ENCODE measurements at places on chromosomes 12 and 14.

GRCh38 chr12:47811072-47811396 is 8.7 kb downstream of the HDAC7 start:
- no peak for DNase-seq

DNA sequence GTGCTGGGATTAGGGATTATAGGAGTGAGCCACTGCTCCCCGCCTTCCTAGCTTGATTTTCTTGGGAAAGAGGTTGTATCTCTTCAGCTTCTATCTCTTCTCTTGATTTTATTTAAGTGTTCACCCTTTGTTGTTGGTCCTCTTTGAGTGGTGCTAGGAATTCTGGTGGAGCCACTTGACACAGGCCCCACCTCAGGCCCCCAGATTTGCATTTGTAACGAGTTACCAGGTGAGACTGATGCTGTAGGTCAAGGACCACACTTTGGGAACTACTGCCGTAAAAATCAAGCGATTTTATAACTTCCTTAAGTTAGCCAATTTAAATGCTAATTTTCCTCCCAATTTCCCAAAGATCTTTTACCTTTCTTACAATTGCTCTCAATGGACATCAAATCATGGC is 26.3 kb downstream of the SRGAP1 start:
- no peak for DNase-seq

- DNase-seq, result no peak
These were observed 59.6 kb upstream of the ACTN1 start for GRCh38 chr14:69038455-69039287.

DNA sequence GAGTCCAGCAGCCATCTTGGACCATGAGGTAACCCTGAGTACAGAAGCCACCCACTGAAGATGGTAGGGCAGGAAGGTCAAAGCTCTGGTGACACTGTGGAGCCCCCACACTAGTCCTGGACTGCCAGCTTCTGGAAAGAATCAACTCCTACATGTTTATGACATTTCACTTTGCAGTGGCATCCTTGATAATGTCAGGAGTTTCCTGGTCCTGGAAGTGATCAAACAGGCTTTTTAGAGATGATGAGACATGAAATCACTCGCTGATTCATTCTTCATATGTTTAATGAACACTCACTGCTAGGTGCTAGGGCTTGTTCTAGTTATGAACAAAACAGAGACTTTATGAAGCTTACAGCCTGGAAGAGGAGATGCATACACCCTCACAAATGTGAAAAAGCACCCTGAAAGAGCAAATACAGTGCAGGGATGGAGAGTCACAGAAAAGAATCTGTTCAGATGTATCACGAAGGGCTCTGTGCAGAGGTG is 15.8 kb upstream of the HNF1A start:
- no peak for DNase-seq

- DNase-seq, result no peak
These were observed 132.1 kb upstream of the SOX5 start for GRCh38 chr12:24081606-24082005.

DNA sequence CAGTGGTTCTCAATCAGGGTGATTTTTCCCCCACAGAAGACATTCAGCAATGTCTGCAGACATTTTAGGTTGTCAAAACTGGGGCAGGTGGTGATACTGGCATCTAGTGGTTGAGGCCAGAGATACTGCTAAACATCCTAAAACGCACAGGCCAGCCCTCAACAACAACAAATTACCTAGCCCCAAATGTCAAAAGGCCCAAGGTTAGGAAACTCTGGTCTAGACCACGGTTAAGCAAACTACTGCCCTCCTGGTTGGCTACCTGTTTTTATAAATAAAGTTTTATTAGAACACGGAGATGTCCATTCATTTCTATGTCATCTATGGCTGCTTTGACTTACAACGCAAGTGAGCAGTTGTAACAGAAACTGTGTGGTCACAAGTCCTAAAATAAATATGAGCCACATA is 186.7 kb downstream of the EFCAB11 start:
- DNase-seq, result peak; percentile 40

GRCh38 chr12:115349711-115350110 is 665.7 kb upstream of the TBX3 start:
- DNase-seq, result no peak

DNA sequence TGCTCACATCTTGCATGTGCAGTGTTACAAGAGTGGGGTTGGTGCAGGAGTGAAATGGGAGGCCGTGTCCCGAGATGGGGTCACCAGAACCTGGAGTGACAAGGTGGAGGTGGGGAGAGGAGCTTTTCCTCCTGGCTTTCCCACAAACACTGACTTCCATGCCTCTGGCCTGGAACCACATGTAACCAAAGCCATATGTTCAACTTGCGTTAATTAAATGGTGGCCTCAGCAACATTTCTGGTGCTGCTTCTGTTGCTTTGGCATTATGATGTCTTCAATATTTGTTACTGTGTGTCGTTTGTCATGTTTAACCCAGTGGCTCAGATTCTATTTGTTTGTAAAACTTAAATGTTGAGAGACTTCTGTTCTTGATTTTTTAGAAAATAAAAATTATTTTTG is 110.2 kb downstream of the VCPKMT start:
- DNase-seq, result no peak

DNA sequence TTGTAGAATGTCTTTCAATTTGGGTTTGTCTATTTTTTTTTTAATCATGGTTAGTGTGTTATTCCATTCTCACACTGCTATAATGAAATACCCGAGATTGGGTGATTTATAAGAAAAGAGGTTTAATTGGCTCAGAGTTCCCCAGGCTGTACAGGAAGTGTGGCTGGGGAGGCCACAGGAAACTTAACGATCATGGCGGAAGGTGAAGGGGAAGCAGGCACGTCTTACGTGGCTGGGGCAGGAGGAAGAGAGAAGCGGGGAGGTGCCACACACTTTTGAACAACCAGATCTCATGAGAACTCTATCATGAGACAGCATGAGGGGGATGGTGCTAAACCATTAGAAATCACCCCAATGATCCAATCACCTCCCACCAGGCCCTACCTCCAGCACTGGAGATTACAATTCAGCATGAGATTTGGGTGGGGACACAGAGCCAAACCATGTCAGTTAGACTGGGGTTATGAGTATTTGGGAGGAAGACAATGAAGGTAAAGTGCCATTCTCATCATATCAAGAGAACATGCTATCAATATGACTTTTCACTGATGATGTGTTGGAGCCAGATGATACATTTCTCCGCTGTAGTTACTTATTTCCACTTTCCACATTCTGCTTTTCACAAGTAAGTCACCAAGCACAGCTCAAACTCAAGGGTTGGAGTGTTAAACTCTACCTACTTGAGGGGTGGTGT is 45.8 kb downstream of the AP5M1 start:
- no peak for DNase-seq

GRCh38 chr12:47249719-47250357 is 170.1 kb upstream of the AMIGO2 start:
- DNase-seq, result no peak

DNA sequence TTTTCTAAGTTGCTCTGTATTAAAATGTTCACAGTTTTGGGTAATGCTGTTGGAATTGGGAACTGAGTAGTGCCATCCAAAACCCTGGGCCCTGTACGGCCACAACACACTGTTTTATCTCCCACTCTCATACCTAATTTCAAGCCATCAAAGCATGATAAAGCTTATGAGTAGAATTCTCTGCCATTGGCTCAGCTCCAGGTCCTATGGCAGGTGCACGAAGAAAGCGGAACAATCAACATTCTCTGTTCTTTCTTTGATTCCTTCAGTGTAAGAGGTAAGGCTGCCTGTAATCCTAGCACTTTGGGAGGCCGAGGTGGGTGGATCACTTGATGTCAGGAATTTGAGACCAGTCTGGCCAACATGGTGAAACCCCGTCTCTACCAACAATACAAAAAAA is 394.9 kb downstream of the CCDC91 start:
- no peak for DNase-seq

GRCh38 chr14:69518289-69519101 is 34.0 kb downstream of the PLEKHD1 start:
- no peak for DNase-seq

DNA sequence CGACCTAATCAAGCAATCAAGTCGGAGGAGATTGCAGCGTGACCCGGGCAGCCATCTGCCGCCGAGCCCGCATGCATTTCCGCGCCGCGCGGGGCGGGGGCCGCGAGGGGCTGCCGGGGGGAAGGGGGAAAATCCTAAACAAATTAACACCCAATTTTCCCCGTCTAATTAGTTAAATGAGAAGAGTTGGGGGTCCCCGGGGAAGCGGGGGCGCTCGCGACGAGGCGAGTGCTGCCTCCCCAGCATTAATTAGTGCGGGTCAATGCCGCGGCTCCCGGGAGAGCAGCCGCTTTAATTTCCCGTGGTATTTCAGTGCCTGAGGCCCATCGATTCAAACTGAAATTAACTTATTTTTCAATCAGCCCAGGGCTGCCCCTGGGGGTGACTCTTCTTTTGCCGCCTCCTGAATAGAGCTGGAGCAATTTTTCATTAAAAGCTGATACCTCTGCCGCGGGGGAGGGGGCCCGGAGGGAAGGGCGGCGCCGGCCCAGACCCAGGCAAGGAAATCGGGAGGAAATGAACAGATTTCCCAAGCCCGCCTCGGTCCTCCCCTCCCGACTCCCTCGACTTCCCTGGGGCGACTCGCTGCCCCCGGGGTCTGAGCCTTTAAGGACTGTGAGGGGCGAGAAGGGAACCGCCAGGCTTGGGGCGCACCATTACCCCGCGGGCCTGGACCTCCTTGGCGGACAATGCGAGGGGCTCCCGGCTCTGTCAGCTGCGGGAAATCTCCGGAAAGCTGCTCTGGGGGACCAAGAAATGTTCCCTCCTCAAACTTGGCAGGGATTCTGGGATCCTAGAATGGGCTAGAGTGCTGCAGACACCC is 18.9 kb downstream of the VSX2 start:
- no peak for DNase-seq

- no peak for DNase-seq
These were observed 22.8 kb downstream of the NCKAP5L start for GRCh38 chr12:49805409-49805808.

- no peak for DNase-seq
These were observed 8.1 kb upstream of the TMED10 start for GRCh38 chr14:75184492-75184891.

- DNase-seq, result no peak
These were observed 209.4 kb downstream of the LRIG3 start for GRCh38 chr12:58710901-58711300.

DNA sequence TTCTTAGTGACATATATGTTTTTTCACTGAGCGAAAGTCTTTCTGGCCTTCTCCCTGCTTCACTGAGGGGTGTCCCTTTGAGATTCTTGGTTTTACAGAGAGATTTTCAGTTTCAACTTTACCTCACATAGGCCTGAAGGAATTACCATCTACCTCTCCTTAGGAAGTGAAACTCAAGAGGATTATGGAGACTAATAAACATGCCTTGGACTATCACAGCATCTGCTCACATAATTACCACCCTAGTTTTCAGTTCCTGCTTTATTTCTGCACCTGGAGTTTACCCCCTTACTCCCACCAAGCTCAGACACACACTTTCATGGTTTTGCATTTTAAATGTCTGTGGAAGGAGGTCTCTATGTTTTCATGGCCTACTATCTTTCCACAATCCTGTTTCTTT is 118.3 kb upstream of the SCAF11 start:
- DNase-seq, result no peak

DNA sequence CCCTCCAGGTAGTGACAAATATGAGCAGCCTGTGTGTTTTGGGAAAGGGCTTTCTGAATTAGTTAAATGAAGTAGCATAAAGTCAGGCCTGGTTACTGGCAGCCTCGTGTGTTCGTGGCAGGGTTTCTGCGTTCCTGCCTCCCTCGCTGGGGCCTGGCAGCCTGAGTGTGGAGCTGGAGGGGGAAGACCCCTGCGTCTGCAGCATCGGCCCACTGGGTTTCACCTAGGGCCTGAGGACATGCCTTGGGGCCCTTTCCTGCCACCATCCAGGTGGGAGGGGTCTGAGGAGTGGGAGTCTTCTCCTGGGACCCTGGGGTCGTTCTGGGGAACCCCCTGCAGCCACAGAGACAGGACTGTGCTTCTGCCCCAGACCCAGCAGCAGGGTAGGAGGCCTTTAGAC is 20.4 kb upstream of the AMN start:
- no peak for DNase-seq

DNA sequence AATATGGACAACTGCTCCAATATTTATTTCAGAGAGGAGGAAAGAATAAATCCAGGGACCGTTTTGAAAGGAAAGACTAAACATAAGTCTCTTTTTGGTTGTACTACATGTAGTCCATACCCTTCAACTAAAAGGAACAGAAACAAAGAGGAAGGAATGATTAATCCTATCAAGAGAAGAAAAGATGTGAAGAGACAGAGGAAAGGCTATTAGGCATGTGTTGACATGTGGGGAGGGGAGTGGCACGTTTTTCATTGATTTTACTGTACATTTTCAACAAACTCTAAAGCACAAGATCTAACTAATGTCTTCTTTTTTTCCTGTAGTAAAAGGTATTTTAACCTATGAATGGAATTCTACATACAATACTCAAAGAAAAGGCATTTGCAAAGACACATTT is 85.6 kb downstream of the NAV3 start:
- DNase-seq, result no peak

DNA sequence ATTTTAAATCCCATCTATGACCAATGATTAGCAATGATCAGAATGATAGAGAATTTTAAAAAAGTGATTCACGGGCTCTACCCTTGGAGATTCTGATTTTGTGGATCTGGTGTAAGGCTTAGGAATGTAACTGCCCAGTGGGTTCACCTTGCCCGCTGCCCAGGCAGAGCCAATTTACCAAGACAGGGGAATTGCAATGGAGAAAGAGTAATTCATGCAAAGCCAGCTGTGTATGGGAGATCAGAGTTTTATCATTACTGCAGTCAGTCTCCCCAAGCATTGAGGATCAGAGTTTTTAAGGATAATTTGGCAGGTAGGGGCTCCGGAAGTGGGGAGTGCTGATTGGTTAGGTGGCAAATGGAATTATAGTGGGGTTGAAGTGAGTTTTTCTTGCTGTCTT is 480.6 kb downstream of the ATP23 start:
- DNase-seq, result no peak

DNA sequence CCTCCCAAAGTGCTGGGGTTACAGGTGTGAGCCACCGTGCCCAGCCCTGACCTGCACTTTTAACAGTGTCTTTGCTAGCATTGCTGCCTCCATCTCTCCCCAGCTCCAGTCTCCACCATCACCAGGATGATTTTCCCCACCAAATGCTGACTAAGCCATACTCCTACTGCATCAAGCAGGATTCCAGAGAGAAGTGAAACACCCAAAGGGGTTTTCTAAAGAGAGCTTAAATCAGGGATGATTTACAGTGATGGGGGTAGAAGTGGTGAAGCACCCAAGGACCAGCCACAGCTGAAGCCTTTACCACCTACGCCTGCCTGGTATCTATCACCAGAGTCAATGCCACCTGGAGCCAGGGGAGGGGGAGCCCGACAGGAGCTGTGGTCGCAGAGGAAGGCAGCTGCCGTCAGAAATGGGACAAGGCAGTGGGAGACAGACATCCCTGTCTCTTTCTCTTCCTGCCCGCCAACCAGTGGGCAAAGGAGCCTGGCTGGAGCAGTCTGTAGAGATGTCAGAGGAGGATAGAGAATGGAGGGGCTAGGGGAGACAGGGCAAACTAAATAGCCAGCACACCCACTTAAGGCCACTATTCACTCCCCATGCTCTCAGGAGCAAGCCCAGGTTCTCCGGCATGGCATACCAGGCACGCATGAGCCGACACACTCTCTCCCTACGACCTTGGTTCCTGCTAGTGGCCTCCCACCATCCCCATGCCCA is 22.4 kb upstream of the CD9 start:
- no peak for DNase-seq

- no peak for DNase-seq
These were observed at the start of gene AICDA for GRCh38 chr12:8612629-8613028. AICDA (minus strand) TSS chr12:8612859; CDS start chr12:8612767, 92 bp downstream.

GRCh38 chr12:10491766-10492165 is 13.9 kb upstream of the EIF2S3B start:
- DNase-seq, result no peak

- no peak for DNase-seq
These were observed 95.1 kb downstream of the LLPH start for GRCh38 chr12:66035288-66035966.

- no peak for DNase-seq
These were observed 357.7 kb downstream of the BCAT1 start for GRCh38 chr12:24591079-24591626.
